Suprapubic skin (tissue), 4 donors: ENCODE measurements at places on chromosomes 5 and 9. TPM values are rescaled to one million over a fixed set of nuclear protein-coding genes. Genes with fewer than 3 reads are reported as not detected.

Gene ARAP3
- total RNA-seq = 1.5 TPM

Gene PCDHGC4
- 2.7 TPM for total RNA-seq

Gene BOD1
- 46.3 TPM for total RNA-seq

Gene DMRT3
- total RNA-seq = not detected

Gene FCN2
- total RNA-seq = not detected

Gene TRIM36
- total RNA-seq = 4.0 TPM

Gene RXFP3
- total RNA-seq = not detected
